ENCODE measurements at places on chromosomes 12 and 14. TPM values are rescaled to one million over a fixed set of nuclear protein-coding genes. Genes with fewer than 3 reads are reported as not detected.

POTEG gene
- not detected for total RNA-seq

ALDH2 gene
- total RNA-seq = 278 TPM

SLC6A13 gene
- not detected for total RNA-seq

STYK1 gene
- total RNA-seq = 0.50 TPM

DNA sequence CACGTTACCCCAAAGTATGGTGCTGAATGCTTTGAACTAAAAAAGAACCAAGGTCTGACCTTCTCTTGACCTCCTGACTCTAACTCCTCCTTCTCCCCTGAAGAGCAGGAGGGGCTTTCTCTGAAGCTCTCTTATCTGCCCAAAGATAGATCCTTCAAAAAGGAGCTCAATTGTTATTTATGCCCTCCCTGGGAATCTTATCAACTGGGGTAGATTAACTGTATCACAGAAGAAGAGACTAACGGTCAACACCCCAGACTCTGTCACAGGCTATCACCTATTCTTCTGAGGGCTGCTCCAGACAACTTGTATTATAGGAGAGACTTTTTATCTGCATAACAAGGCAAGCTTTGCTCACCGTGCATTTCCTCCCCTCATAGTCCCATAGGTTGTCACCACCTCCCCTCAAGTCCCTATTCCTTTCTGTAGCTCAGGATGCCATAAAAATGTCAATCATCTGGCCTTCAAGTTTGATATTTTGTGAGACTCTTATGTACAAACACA lies 86.6 kb downstream of the PAPLN start:
- DNase-seq = no peak
- H3K4me3 ChIP-seq = no peak overlapping the region
- no peak overlapping the region for H3K27ac ChIP-seq
- no peaks in the 10 kb centered on the region for H3K27me3 ChIP-seq

- H3K36me3 ChIP-seq = no peaks in the 10 kb centered on the region
- DNase-seq = no peak
- H3K27ac ChIP-seq = no peak overlapping the region
- H3K4me3 ChIP-seq = no peak overlapping the region
- no peaks in the 10 kb centered on the region for H3K4me1 ChIP-seq
These were observed 58.8 kb downstream of the PIK3C2G start for GRCh38 chr12:18320036-18320617.

GRCh38 chr14:90060965-90061684 lies 669 bp upstream of the KCNK13 start:
- no peaks in the 10 kb centered on the region for H3K36me3 ChIP-seq
- no peak overlapping the region for H3K27ac ChIP-seq
- H3K27me3 ChIP-seq = peaks cover 6% of the 10 kb centered on the region
- peaks cover 27% of the 10 kb centered on the region for H3K4me1 ChIP-seq

- DNase-seq = no peak
- H3K4me3 ChIP-seq = no peak overlapping the region
- H3K27me3 ChIP-seq = no peaks in the 10 kb centered on the region
- H3K4me1 ChIP-seq = peaks cover 11% of the 10 kb centered on the region
These were observed 6.8 kb upstream of the SLC38A2 start for GRCh38 chr12:46379352-46379751.

DNA sequence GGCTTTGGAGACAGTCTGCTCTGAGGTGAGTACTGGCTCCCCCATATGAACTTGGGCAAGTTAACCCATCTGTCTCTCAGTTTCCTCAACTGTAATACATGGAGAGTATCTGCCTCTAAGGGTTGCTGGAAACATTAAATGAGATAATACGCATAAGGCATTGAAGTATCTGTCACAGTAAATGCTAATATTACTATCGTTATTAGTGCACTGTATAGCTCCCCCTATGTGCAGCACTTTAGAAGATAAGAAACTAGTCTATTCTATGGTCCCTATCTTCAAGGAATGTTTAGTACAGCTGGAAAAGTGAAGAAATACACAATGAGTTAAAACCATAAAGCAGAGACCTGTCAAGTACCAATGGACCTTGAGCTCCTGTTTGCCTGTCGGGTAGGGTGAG lies 51.7 kb upstream of the CFL2 start:
- no peaks in the 10 kb centered on the region for H3K27me3 ChIP-seq
- DNase-seq = no peak
- no peaks in the 10 kb centered on the region for H3K4me1 ChIP-seq
- H3K27ac ChIP-seq = no peak overlapping the region
- H3K36me3 ChIP-seq = peaks cover 44% of the 10 kb centered on the region

DNA sequence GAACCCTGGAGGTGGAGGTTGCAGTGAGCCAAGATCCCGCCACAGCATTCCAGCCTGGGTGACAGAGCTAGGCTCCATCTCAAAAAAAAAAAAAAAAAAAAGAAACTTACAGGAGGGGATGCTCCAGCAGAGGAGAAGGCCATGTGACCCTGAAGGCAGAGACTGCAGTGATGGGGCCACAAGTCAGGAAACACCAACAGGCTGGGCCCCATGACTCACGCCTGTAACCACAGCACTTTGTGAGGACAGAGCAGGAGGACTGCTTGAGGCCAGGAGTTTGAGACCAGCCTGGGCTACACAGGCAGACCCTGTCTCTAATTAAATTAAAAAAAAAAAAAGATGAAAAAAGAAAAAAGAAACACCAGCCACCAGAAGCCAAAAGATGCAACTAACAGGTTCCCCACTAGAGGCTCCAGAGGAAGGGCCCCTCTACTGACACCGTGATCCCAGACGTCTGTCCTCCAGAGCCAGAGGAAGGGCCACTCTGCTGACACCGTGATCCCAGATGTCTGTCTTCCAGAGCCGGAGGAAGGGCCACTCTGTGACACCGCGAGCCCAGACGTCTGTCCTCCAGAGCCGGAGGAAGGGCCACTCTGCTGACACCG lies 9.1 kb upstream of the GLT1D1 start:
- H3K4me1 ChIP-seq = no peaks in the 10 kb centered on the region
- DNase-seq = no peak
- H3K36me3 ChIP-seq = no peaks in the 10 kb centered on the region
- H3K27ac ChIP-seq = no peak overlapping the region
- no peak overlapping the region for H3K4me3 ChIP-seq

- peaks cover 21% of the 10 kb centered on the region for H3K36me3 ChIP-seq
These were observed 41.3 kb upstream of the MSRB3 start for GRCh38 chr12:65237153-65237552.

DNA sequence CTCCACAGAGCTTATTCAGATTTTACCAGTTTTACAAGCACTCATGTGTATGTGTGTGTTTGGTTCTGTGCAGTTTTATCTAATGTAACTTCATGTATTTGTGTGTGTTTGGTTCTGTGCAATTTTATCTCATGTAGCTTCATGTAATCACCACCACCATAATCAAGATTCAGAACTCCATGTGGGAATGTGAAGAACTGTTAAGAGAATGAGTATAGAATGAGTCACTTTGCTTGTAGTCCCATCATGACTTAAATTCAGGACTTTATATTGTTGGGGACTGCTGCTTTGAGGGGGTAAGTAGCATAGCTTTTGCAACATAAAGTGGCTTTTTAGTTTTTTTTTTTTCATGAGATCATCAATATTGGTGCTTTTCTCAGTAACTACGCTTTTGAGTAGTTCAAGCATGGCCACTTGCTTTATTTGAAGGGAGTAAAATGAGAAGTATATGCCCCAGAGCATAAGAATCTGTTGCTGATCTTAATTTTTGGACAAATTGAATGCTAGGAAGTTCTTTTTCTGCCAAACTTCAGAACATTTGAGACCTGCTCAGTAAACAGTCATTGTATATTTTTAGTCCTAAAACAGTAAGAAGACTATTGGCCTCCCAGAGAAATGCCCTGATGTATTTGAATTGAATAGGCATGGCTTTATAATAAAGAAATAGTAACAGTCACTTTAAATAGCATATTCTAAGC lies 28.8 kb downstream of the PROX2 start:
- no peak for DNase-seq

DNA sequence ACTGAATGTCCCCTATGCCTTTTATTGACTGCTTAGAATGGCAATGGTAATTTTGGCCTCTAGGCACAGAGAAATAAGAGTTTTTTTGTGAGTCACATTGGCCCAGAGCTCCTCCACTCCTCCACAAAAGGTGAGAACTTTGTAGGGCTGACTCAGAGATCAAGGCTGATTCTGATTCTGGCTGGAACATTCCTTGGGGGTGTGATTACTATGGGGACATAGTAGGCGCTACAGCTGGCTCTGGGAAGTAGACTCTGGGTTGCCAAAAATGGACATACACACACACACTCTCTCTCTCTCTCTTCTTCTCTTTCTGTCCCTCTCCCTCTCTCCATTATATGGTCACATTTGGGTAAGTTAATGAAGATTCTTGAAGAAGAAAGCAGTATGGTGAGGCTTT lies 174.6 kb upstream of the DDHD1 start:
- H3K4me1 ChIP-seq = no peaks in the 10 kb centered on the region
- no peak for DNase-seq
- H3K27ac ChIP-seq = no peak overlapping the region
- H3K4me3 ChIP-seq = no peak overlapping the region
- no peaks in the 10 kb centered on the region for H3K36me3 ChIP-seq
- no peaks in the 10 kb centered on the region for H3K27me3 ChIP-seq

DNA sequence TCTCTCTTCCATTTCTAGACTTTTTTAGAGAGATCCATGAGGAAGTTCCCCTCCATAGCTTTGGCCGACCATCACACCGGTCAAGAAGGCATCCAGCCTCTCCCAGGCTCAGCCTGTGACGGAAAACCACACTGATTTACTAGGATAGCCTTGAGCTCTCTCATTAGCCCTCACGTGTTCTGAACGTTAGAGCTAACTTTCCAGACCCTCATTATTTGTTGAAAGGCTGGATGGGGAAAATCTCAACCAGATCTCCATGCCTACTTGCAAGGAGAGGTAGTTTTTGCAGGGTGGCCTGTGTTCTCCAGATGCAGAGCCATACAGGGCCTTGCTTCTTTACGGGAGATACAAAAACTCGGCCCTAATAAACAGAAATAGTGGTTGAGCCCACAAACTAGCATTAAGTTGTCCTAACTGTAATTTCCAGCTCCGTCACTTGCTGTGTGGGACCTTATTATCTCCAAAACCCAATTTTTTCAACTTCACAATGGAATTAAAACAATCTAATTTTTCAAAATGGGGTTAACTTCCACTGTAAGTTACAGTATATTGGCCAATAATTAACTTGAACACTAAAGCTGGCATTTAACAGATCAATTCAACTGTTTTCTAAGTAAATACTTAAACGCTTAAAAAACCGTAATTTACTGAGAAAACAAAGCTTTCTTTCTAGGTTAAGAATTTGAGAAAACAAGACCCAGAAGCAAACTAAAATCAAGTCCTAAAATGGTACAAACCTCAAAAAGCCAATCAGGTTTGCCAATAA lies 65.3 kb downstream of the KLHL28 start:
- peak overlapping the region; percentile 100 for H3K27ac ChIP-seq
- peaks cover 13% of the 10 kb centered on the region for H3K4me1 ChIP-seq
- H3K27me3 ChIP-seq = no peaks in the 10 kb centered on the region
- H3K36me3 ChIP-seq = no peaks in the 10 kb centered on the region
- DNase-seq = no peak

DNA sequence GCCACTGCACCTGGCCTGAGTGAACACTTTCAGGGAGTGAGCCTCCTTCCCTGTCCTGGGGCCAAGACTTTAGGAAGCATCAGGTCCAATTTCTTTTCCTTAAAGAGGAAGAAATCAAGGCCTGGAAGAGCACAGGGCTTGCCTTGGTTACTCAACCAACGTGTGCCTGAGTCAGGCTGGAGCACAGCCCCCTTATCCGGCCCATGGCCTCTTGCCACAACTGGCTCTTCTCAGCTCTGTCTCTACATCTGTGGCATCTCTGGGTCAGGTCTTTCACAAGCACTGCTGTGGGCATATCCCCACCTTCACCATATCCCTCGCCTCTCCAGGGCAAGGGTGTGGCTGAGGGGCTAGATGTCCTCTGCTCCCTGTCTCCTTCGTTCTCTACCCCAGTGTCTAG lies 6.8 kb downstream of the MYH6 start:
- no peaks in the 10 kb centered on the region for H3K27me3 ChIP-seq
- no peaks in the 10 kb centered on the region for H3K4me1 ChIP-seq
- H3K27ac ChIP-seq = no peak overlapping the region
- H3K36me3 ChIP-seq = peaks cover 90% of the 10 kb centered on the region
- DNase-seq = no peak

DNA sequence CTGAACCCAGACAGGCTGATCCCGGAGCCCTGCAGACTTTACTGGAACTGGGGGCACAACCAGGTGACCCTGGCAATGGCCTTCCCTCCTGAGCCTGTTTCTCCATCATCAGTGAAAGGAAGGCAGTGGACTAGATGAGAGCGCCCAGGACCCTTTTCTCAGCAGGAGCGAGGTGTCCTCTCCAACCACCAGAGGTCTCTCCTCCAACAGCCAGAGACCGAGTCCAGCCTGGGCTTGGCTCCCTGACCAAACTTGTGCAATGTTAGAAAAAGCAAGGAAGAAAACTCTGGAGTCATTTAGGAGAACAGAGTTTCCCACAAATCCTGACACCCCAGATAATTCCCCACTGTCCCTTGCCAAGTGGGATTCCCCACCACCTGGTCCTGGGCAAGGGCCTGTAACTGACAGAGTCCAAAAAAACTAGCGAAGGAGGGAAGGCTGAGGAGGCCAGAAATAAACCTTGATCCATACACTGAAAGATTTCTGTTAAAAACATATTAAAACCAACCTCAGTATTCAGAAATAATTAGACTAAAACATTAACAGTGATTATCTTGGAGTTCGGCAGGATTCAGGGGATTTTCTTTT lies 9.0 kb downstream of the RPS6KL1 start:
- no peak overlapping the region for H3K4me3 ChIP-seq
- no peaks in the 10 kb centered on the region for H3K36me3 ChIP-seq
- H3K27me3 ChIP-seq = no peaks in the 10 kb centered on the region
- no peak for DNase-seq
- peak overlapping the region; percentile 66 for H3K27ac ChIP-seq
- H3K4me1 ChIP-seq = peaks cover 49% of the 10 kb centered on the region

- H3K27me3 ChIP-seq = no peaks in the 10 kb centered on the region
- H3K4me3 ChIP-seq = no peak overlapping the region
- H3K4me1 ChIP-seq = peaks cover 16% of the 10 kb centered on the region
These were observed 324.2 kb downstream of the ZFP36L1 start for GRCh38 chr14:68468437-68469207.

DNA sequence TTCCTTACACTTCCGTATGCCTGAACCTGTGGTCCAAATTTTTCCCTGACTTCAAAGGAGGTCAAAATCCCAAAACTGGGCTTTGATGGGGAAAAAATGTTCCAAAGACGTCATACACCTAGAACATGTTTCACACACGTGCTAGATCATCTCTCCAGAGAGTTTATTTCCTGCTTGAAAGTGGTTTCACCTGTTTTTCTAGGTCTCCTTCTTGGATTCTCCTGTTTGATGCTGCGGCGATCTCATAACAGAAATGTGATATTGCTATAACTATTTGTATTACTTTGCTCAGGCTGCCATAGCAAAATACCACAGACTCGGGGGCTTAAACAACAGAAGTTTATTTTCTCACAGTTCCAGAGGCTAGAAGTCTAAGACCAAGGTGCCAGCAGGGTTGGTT lies 19.7 kb upstream of the TMCC3 start:
- peaks cover 17% of the 10 kb centered on the region for H3K4me1 ChIP-seq
- no peak overlapping the region for H3K27ac ChIP-seq
- H3K27me3 ChIP-seq = no peaks in the 10 kb centered on the region
- no peaks in the 10 kb centered on the region for H3K36me3 ChIP-seq
- H3K4me3 ChIP-seq = no peak overlapping the region

- no peak overlapping the region for H3K4me3 ChIP-seq
- H3K4me1 ChIP-seq = no peaks in the 10 kb centered on the region
- H3K27me3 ChIP-seq = no peaks in the 10 kb centered on the region
- DNase-seq = no peak
- no peak overlapping the region for H3K27ac ChIP-seq
- H3K36me3 ChIP-seq = no peaks in the 10 kb centered on the region
These were observed 103.8 kb downstream of the ARMH4 start for GRCh38 chr14:58048219-58048618.

- H3K4me3 ChIP-seq = no peak overlapping the region
- H3K27ac ChIP-seq = peak overlapping the region; percentile 82
- H3K4me1 ChIP-seq = peaks cover 53% of the 10 kb centered on the region
- H3K36me3 ChIP-seq = no peaks in the 10 kb centered on the region
These were observed 76.4 kb downstream of the LRRC74A start for GRCh38 chr14:76902591-76902990.
